ENCODE measurements at places on chromosomes 4 and X.

DNA sequence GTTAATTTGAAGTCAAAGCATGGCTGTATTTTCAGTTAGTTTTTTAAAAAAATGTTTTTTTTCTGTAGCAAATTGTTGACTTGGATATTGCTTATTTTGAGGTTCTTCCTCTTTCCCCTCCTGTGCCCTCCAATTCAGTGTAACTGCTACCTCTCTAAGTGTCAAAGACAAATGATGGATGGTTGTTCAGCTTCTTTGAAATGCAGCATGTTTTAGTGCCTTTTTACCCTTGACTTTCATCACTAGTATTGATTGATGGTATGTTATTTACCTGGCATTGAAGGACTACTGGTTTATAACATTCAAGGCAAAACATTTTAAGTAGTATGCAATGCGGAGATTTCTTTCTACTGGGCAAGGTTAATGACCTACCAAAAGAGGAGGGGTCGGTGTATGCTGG is 281.0 kb upstream of the FAT1 start:
- no peak for DNase-seq

- no peak for DNase-seq
Observed at GRCh38 chr4:55458164-55458563, 62.4 kb downstream of the TMEM165 start.

DNA sequence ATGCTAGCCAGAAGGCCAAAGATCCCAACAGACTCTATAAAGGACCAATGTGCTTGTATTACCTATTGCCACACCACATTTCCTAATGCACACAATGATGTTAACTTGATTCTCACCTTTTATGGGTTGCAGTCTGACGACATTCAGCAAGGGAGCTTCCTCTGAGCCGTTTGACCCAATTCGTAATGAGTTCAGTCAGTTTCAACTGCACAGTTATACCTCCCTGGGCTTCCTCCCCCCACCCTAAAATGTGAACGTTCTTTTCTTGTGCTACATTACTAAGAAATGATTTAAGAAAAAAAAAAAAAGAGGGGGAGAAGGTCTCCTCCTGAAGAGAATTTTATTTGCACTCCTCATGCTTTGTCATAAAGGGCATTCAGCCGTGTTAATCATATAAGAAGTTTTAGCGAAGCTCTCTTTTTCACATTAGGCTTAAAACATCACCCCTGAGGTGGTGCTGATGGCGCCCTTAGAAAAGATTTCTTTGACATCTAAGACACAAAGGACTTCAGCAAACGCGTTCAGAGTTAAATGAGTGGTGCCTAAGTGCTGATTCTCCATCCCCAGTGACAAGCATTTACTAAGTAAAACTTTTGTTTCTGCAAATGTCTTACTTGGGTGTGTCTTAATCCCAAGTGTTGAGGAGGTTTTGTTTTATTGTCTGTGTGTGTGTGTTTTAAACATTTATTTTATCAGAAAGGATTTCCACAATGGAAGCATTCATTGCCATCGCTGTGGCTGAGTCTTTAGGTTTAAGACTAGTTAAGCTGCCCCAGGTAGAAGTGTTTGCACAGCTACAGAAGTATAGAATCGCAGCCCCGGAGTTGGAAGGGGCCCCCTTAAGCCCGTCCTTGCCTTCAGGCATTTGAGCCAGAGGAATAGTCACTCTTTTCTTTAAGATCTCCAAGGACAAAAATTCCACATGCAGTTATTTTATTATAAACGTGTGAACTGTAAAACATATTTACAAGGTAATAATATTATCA is 15.2 kb upstream of the GPC3 start:
- no peak for DNase-seq

DNA sequence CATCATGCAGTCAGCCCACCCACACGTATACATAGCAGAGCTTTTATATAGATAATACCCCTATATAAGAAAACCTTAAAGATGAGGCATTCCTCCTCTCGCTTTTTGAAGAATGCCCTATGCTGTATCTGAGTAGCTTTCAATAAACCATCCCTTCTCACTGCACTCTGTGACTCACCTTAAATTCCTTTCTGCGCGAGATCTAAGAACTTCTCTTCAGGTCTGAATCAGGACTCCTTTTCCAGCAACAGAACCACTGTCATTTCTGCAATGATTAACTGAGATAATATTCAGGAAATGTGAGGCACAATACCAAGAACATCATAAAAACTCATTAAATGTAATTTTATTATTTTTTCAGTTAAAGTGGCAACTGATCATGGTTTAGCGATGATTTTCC is 76.4 kb upstream of the DCLK2 start:
- no peak for DNase-seq

GRCh38 chr4:142120921-142121320 is 484.5 kb downstream of the IL15 start:
- no peak for DNase-seq

All from activated T-cell treated with anti-CD3 and anti-CD28 coated beads, Interleukin-2, amount 50 U/mL, for 4 hours (primary cell).